Effector CD4-positive, alpha-beta T cell (primary cell): ENCODE measurements at places on chromosomes 5 and 9.

DNA sequence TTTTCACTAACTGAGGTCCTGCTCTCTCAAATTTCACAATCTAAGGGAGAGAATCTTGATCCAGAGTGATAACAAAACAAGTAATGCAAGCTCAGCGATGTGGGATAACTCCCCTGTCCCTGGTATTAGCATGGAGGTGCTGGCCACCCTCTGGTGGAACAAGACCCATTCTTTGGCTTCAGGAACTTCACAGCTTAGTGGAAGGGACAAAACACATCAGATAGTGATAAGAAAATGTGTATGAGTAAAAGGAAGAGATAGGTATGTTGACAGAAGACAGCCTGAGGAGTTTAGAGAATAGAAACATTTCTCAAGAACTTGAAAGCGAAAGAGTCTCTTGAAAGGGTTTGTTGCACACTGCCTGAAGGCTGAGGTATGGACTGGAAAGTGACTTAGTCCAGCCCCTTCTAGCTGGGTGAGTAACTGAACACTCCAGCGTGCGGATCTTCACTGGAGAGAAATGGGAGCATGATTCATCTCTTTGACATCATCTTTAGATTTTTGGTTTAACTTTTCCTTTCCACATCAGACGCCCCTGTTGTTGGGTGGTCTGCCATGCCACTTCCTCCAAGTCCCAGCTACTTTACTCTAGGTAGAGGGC, 25.4 kb upstream of the ZSWIM6 start:
- DNase-seq = no peak

GRCh38 chr9:24587883-24588282, 42.2 kb upstream of the IZUMO3 start:
- no peak for DNase-seq

GRCh38 chr9:132404228-132404881, 2.3 kb downstream of the TTF1 start:
- DNase-seq = no peak

DNA sequence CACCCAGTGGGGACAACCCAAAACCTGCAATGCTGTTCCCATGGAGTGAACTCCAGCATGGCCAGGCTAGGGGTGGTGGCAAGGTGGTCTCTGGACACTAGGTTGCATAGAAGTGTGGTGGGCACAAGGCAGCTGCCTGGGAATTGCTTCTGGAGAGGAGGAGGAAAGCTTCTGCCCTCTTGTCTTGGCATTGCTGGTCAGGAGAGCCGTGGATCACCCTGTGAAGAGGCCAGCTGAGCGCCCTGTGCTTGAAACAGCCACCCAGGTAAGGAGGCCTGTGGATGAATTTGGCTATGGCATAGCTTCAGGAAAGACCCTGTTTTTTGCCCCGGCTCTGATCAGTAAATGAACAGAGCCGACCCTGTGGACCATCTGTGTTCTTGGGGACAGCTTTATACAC, 273.1 kb downstream of the HSPA4 start:
- DNase-seq = no peak

DNA sequence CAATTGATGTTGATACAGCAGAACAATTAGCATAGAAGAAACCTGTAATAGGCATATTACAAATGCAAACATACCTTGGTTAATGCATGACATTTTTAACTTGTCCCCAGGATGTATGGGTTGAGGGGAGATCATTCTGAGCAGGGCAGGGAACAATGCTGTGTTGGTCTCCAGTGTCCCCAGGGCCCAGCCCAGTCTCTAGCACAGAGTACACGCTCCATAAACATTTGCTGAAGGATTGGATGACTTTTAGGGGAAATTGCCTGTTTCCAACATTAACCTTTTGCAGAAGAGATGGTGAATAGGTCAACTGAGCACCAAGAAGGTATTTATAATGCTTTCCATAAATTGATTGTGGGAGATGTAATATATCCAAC, 20.0 kb downstream of the ANKRA2 start:
- no peak for DNase-seq

DNA sequence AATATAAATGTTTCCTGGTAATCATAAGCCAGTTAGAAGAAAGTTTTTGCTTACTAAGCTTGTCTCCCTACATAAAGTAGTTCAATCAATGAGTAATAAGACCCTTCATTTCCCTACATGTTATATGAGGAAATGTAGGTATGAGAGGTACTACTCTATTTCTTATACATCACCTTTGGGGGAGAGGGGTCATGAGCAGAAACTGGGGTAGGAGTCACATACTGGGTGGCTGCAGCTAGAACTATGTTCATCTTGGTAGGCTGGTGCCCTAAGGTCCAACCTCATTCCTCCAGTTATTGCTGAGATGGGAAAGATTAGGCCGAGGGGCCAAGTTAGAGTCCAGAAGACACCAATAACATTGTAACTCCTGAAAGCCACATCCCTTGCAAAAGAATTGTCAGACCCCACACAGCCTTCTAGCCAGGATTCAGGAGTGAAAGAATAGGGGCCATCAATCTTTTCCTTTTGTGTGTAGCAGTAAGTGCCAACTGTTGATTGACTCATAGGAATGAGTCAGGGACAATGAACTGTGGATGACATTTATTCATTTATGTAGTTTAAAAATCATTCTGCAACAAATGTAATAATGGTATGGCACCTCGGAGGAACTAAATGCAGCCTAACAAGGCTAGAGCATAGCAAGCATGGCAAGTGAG, 21.6 kb upstream of the SREK1 start:
- DNase-seq = no peak

DNA sequence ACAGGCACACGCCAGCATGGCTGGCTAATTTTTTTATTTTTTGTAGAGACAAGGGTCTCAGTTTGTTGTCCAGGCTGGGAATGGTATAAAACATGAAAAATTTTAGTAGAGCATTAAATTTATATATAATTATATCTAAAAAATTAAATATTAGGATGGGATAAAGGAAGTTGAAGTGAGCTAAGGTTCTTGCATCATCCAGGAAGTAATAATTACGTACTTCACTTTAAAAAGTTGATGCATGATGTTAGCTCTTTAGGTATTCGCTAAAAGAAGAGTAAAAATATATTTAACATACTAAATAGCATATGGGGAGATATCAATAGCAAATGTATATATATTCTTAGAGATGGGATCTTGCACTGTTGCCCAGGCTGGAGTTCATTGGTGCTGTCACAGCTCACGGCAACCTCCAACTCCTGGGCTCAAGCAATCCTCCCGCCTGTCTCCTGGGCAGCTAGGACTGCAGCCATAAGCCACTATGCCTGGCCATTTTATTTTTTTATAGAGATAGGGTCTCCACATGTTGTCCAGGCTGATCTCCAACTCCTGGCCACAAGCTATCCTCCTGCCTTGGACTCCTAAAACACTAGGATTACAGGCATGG, 12.3 kb downstream of the DCAF10 start:
- no peak for DNase-seq

GRCh38 chr9:13719981-13720676, 440.6 kb upstream of the MPDZ start:
- DNase-seq = no peak

DNA sequence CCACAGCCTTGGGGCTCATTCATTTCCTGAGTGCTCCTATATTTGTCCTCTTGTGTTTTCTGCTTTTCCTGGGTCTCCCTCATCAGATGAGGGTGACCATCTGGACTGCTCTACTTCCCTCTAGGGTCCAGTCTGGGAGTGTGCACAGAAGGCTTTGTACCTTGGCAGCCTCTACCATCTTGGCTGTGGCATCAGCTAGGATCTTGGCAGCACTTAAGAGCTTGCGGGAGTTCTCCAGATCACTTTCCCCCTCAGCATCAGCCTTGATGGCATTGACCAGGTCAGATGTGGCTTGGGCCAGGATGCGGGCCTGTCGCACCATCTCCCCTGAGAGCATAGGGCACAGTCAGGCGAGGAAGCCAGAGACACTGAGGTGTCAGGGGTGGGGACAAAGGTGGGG, 15.8 kb downstream of the TLN1 start:
- DNase-seq = no peak

- no peak for DNase-seq
Observed at GRCh38 chr5:312845-313244, 8.7 kb upstream of the AHRR start.

DNA sequence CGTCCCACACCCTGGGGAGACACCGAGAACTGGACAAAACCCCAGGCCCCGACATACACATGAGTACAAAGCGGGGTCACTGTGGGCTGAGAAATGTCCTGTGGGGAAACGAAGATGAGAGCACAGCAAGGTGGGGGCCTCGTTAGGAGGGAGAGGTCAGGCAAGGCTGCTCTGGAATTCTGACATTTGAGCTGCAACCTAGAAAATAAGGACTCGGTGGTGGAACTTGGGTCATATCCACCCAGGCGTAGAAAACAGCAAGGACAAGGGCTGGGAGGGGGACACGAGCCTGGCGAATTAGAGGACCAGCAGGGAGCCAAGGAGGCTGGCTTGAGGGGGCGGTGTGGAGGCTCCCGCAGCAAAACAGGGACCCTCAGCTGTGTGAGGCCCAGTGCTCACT, 32.8 kb downstream of the NCS1 start:
- no peak for DNase-seq

DNA sequence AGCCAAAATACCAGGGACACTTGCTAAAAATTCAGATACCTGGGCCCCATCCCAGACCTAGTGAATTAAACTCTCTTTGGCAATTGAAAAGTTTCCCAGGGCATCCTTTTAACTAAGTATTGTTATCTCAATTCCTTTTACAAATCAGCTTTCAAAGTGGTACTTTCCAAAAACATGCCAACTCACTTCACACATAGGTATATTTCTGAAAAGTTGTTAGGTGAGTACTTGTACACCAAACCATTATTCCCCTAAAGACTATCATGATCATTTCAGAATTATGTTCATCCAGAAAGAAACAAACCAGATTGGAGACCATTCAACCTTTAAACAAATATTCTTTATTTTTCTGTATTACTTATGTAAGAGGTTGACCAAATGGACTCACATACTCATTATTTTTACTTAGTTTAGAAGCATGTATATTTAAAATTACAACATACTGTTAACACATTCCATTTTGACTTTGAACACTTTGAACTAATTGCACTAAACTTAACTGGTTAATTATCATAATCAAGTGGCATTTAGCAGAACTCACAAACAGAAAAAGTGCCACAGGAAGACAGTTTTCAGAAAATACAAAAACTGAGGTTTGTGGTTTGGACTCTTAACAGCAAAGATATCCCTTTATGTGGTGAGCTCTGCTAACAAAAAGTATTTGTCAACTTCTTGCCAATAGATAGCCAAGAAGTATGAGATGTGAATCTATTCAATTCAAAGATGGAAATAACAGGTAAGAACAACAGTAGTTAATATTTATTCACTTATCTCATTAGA, 40.7 kb downstream of the KIAA0825 start:
- no peak for DNase-seq

DNA sequence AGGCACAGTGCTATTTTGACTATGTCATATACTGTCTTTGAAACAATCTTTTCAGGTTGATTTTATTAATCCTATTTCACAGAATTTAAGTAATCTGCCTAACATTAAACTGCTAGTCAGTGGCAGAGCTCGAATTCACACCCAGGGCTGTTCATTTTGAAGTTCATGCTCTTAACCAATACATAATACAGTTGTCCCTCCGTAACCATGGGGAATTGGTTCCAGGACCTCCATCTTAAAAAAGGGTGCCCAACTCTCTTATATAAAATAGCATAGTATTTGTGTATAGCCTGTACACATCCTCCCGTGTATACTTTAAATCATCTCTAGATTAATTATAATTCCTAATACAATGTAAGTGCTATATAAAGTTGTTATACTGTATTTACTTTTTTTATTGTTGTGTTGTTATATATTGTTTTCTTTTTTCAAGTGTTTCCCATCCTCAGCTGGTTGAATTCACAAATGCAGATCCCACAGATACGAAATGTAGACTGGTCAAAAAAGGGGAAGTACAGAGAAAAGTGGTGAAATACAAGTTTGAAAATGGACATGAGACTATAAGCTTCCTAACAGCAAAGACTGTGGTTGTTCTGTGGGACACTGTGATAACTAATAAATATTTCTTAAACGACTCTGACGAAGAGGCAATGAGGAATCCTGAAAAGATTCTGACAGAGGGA, 18.3 kb downstream of the RFX3 start:
- DNase-seq = no peak
